Stimulated activated CD8-positive, alpha-beta memory T cell treated with anti-CD3 and anti-CD28 coated beads, Interleukin-15, amount 100 ng/mL, for 48 hours (primary cell): ENCODE measurements at places on chromosomes 3 and 15.

- no peak for DNase-seq
Observed at GRCh38 chr3:154970797-154971196, 109.3 kb upstream of the MME start.

DNA sequence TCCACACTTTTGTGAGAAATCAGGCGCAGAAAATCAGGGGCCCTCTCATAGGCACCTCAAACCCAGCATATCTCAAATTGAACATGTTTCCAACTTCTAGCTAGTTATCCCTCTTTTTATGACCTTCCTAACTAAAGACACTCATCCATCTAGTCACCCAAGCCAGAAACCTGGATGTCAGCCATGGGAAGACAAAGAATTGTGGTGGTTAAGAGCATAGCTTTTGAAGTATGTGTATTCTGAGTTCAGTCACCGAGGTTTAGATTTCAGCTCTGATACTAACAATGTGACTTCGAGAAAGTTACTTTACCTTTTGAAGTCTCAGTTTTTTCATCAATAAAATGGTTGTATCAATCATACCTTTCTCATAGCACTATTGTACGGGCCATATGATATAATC is 495.5 kb downstream of the NLGN1 start:
- DNase-seq, result no peak

- no peak for DNase-seq
Observed at GRCh38 chr3:142523921-142524566, 54.5 kb downstream of the ATR start.

GRCh38 chr15:51667478-51667877 is 13.8 kb upstream of the SCG3 start:
- DNase-seq, result no peak

DNA sequence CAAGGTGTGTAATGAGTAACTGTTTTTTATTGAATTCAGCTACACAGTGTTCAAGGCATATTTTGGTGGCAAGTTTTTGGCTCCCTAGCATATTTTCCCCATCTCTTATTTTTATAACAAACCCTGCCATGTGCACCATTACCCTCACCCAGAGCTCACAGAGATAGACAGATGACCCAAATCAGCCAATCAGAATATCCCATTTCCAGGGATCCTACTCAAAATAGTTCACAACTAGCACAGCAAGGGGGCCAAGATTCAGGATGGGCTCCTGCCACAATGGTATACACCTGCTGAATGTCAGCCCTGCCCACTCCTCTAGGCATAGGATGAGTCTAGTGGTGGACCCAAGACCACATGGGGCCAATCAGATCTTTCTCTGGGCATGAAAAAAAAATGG is 78.8 kb upstream of the SETMAR start:
- no peak for DNase-seq

DNA sequence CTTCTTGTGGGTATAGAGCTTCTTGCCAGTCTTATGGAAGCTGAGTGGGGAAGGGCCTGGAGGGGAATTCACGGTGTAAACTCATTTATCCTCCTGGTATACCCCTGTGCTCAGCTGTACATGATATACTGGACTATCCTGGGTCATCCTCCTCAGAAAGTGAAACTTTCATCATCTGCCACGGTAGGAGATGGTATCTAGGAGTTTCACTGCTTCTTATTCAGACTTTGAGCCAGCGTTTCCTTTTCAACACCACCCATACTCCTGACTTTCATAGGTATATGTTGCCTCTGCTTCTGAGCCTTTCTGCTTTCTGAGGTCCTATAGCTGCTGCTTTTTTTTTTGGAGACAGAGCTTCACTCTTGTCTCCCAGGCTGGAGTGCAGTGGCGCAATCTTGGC is 15.6 kb downstream of the SENP5 start:
- DNase-seq, result no peak

- DNase-seq, result no peak
Observed at GRCh38 chr3:196169836-196170240, 41.4 kb downstream of the ZDHHC19 start.

- no peak for DNase-seq
Observed at GRCh38 chr3:146273721-146274407, 23.0 kb upstream of the PLSCR4 start.

GRCh38 chr3:10469441-10470119 is 35.8 kb downstream of the ATP2B2 start:
- DNase-seq, result no peak

DNA sequence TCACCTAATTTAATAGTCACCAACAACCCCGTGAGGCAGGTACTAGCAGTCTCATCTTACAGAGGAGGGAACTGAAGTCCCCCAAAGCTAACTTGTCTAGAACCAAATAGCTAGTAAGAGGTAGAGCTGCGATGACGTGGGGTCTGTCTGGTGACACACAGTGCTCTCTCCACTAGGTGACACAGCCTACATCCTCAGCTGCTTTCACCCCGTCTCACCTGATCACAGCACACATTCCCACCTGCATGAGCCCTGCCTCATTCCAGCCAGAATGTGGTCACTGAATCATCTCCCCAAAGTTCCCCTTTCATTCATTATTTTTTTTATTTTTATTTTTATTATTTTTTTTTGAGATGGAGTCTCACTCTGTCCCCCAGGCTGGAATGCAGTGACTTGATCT is 21.3 kb upstream of the MAGEF1 start:
- no peak for DNase-seq

DNA sequence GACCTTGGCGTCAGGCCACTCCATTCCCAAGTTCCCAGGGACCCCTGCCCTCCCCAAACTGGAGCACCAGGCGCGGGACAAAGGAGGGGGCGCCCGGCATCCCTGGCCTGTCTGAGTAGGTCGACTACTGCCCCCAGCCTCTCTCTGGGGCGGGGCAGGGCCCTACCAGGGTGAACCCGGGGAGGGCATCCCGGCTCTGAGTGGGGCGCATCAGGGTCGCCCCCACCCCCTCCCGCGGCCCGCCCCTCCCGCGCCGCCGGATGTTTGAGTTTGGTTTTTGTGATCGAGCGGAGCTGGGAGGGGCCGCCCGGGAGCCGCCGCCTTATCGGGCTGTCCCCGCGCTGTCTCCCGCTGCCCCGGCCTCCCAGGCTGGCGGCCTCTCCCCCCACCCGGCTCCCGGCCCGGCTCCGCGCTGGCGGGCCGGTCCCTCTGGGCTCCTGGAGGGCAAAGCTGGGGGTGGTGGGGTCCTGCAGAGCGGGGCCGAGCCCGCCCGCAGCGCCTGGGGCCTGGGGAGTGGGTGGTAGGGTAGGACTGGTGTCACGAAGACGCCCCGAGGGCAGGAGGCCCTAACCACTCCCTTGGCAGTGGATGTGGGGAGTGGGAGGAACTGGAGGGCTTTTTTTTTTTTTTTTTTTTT is 47.2 kb upstream of the SMAD6 start:
- DNase-seq, result no peak

- no peak for DNase-seq
Observed at GRCh38 chr3:12841970-12842328, 584 bp upstream of the RPL32 start.

DNA sequence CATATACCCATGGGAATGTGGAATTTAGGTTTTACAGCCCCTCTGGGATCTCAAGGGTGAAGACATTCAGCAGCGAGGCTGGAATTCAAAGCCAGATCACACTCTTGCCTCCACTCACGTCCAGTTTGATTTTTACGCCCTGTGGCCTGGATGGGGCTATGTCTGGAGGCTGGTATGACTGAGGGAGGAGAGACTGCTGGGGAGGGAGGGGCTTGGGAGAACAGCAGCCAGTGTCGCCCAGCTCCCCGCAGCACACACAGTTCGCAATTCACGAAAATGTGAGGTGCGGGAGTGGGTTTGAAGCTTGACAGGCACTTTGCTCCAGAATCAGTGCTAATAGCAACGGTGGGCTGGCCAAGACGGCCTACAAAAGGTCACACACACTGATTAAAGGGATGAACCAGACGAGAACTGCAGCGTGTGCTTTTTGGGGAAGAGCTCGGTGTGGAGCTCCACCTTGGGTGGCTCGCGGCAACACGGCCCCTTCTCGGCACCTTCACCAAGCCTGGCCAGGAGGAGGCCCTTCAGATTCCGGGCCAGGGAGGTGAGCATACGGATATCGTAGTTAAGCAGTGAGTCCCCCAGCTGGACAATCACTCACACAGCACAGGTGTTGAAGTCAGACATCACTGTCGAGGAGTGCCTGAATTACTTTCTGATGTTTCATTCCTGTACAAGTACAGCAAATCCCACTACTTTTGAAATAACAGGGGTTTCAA is 16.4 kb downstream of the EHD4 start:
- DNase-seq, result no peak

- no peak for DNase-seq
Observed at GRCh38 chr3:50570508-50571279, 1.4 kb downstream of the HEMK1 start.
